Posterior vena cava (tissue), 2 donors: ENCODE measurements at places on chromosomes 2 and 18.

DNA sequence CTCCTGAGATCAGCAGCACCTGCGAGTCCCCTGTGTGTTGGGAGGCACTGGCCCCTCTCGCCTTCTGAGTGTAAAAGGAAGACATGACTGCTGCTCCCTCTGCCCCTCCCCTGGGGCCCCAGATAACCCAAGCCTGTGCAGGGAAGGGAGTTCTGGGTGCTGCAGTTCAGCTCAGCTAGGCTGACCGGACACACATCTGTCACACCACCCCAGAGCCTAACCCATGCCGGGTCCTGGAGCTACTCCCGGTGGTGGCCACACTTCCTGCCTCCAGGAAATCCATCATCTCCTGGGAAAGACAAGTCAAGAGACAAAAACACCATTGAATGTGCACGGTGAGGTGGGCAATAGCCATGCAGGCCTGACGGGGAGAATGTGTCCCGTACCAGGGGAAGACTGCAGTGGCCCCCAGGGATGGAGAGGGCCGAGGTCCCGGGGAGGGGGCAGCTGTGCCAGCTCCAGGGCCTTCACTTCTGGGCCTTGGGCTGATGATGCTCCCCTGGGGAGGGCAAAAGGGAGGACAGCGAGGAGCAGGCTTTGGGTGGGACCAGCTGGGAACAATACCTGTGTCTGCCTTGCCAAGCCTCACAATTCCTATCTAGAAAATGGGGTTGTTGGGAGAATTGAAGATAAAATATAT is 210.6 kb downstream of the TFCP2L1 start:
- no peak for DNase-seq

GRCh38 chr18:55142410-55142809 is 183.1 kb upstream of the CCDC68 start:
- no peak for DNase-seq

DNA sequence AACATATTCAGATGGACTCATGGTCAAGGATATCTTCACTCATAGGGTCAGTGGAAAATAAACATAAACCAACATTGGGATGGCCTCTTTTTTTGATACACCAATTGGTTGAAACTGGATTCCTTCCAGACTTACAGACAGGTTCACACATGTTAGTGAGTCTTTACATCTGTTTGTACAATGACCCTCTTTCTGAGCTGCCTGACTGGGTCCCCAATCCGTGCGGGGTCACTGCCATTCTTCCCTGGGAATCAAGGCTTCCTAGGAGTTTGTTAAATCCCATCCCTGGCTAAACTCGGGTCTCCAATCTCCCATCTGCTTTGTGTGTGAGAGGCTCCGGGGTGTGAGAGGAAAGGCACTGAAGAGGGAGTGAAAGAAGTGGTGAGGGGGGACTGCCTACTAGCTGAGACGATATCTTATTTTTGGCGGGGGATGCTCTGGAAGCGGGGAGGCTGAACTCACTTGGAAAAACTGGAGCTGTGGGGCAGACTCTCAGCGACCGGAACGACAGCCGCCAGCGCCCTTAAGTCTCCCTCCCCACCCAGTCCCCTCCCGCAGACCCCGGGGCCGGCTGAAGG is 487 bp downstream of the STARD6 start:
- no peak for DNase-seq

- DNase-seq, result no peak
Measured at GRCh38 chr2:134558208-134558830, 160.5 kb downstream of the TMEM163 start.

DNA sequence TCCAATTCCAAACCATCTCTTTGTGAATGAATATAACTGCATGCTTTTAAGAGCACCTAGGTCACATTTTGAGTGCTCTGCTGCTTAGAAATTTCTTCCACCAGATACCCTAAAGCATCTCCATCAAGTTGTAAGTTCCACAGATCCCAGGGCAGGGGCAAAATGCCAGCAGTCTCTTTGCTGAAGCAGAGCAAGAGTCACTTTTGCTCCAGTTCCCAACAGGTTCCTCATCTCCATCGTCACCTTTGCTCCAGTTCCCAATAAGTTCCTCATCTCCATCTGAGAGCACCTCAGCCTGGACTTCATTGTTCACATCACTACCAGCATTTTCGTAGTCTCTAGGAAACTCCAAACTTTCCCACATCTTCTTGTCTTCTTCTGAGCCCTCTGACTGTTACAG is 116.7 kb upstream of the ALKAL2 start:
- no peak for DNase-seq

DNA sequence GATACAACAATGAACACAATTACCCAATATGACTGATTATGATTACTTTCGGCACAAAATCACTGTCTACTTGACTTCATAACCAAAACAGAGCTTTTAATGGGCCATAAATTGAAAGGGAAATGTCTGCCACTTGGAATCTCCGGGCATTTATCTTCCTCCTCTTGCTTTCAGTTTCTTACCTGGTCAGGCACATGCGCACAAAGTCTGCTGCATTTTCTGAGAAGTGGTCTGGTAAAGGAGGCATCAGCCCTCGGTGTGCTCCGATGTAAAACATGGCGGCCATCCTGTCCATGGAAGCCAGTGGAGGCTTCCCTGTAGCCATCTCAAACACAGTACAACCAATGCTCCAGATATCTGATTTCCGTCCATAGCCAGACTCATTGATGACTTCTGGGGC is 62.0 kb downstream of the CCNT2 start:
- no peak for DNase-seq

DNA sequence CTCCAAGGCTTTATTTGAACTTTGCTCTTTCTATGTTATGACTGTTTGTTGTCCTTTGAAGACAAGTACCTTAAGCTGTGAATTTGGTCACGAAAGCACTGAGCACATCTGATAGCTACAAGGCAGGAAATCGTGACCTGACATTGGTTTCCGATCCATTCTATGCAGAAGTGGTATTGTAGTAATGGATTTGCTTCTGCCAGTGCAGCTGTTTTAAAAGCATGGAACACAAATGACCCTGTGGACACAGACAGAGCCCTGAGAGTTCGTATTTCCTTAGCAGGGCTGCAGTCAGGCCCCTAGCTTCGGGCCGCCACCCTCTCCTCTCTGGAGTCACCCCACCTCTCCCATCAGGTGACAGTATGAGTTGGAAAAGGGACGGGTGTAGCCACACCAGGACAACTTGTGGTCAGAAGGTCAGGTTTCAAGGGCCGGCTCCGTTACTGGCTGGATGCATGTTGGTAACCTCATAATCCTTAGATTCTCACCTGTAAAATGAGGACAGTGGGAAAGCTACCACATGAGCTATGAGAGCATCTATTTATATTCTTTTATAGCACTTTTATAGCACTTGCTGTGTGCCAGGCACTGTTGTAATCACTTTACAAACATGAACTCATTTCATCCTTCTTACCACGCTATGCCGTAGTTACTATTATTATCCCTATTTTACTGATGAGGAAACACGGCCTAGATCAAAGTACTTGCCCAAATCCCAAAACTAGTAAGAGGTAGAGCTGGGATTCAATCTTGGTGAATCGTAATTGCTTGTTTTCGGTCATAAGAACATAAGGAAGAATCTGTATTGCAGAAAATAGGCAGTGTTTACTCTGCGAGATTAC is 70.2 kb downstream of the SPATS2L start:
- no peak for DNase-seq

- DNase-seq, result no peak
Measured at GRCh38 chr2:135132314-135132713, 80.2 kb downstream of the RAB3GAP1 start.

GRCh38 chr2:44866152-44866551 is 75.3 kb upstream of the SIX3 start:
- DNase-seq, result no peak

GRCh38 chr2:1265454-1265853 is 147.8 kb upstream of the TPO start:
- no peak for DNase-seq

GRCh38 chr18:3875961-3876360 is 426.0 kb downstream of the TGIF1 start:
- DNase-seq, result no peak

- no peak for DNase-seq
Measured at GRCh38 chr2:51484605-51485004, 452.7 kb upstream of the NRXN1 start.

- DNase-seq, result no peak
Measured at GRCh38 chr2:98484652-98485452, 40.2 kb downstream of the INPP4A start.

GRCh38 chr2:182069908-182070307 is 84.3 kb downstream of the PPP1R1C start:
- no peak for DNase-seq

- no peak for DNase-seq
Measured at GRCh38 chr2:32696439-32696838, 68.6 kb downstream of the TTC27 start.
